Stimulated activated CD4-positive, alpha-beta T cell treated with anti-CD3 and anti-CD28 coated beads, Interleukin-4, amount 100 ng/mL, for 1 hour (primary cell): ENCODE measurements at places on chromosomes 4 and X.

DNA sequence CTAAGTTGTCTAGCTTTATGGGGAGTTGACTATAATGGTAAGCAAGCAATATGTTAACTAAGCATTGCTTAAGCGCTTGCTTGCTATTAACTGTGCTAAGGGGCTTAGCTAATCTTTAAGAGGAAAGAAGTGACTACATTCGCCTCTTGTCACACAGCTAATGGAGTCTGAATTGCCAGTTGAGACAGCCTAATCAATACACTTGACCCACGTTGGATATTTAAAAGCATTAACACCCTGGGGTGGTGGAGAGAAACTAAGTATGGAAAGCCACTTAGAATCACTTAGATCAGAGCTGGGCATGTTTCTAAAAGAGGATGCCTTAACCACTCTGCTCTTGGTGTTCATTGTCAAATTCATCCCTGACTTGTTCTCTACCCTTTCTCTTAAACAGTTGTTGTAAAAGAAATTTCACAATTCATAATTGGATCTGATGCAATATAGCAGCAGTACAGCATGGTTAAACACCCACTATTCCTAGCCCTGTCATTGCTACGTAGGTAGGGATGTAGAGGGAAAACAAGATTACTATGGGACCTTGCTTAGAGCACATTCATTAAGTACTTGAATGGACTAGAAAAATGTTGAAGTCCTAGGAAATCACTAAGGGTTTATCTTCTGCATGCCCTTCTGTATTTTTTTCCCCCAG is 3.5 kb downstream of the ZAR1 start:
- no peak for DNase-seq

DNA sequence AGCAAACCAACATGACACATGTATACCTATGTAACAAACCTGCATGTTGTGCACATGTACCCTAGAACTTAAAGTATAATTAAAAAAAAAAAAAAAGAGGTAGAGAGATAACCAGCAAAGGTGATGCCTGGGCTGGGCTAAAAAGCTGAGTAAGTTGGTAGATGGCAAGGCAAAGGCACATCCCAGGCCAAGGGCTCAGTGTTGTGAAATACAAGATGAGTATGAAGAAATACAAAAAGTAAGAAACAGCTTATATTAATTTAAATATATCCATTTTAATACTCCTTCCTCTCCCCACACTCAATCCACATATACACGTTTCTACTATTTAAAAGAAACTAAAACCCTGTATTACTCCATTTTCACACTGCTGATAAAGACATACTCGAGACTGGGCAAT is 25.8 kb downstream of the TEC start:
- DNase-seq = no peak

GRCh38 chr4:173411106-173411693 is 12.3 kb upstream of the SCRG1 start:
- DNase-seq = no peak

- DNase-seq = no peak
These were observed 167.5 kb upstream of the DGKK start for GRCh38 chrX:50638123-50638522.

DNA sequence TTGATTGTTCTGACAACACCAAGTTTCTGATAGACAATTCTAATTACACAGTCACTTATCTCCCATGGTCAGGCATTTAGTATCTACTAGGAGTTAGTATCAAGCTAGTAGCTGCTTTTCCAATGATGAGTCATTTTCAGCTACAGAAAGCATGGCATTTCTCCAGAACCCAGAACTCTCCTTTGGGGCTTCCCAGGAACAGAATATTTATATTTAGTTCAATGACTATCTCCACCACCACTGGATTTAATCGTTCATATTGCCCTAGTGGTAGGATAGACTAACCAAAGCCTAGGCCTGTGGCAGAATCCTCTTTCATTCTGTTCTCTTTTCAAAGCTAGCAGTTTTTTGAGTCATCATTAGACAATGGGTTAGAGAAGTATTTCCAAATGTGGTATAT is 569.4 kb downstream of the GABRG1 start:
- no peak for DNase-seq

- DNase-seq = no peak
These were observed 31.6 kb downstream of the TIGD2 start for GRCh38 chr4:89142691-89143669.

- DNase-seq = no peak
These were observed 38.1 kb downstream of the MTTP start for GRCh38 chr4:99612704-99613103.

GRCh38 chrX:43000121-43000520 is 222.2 kb upstream of the PPP1R2C start:
- no peak for DNase-seq

GRCh38 chr4:170872794-170873193 is 783.0 kb upstream of the AADAT start:
- DNase-seq = no peak

DNA sequence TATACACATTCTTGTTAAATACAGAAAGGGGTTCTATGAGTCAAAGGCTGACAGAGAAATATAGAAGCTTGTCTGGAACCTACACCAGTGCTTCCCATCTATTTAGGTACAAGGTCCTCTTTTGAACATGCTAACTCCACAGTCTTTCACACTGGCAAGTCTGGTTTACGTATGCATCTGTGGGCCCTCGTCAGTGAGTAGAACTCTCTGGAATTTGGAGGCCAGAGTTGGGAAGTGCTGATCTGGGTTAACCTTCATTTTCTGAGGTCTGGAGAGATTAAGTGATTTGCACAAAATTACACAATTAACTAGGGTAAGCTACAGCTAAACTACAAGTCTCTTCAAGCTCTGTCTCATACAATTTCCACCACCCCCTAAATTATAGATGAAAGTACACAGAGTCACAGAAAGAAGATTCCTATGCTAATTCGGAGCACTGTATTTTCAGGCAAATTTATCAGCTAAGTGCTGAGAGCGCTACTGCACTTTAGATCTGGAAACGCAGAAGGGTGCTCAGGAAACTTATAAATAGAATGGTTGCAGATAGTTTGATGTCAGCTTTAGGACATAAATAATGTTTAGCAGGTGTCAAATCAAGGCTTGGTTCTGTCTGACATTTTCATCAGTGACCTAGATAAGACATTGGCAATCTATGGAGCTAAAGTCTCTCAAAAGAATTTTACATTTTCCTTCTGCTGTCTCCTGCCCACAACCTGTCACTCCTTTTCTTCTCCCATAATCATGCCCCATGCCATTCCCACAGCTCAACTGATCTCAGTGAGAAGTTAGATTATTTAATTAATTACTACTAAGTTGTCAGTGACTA is 43.0 kb upstream of the PDLIM5 start:
- DNase-seq = no peak

GRCh38 chrX:63739885-63740284 is 45.1 kb downstream of the ARHGEF9 start:
- DNase-seq = no peak

- no peak for DNase-seq
These were observed 66.6 kb upstream of the HS3ST1 start for GRCh38 chr4:11495291-11495690.

GRCh38 chr4:89119836-89120235 is 8.5 kb downstream of the TIGD2 start:
- DNase-seq = no peak

GRCh38 chr4:8277356-8278008 is 7.9 kb downstream of the HTRA3 start:
- DNase-seq = no peak
